ENCODE measurements at places on chromosomes 3 and 15.

GRCh38 chr3:146646261-146646660 is 41.1 kb upstream of the PLSCR5 start:
- no peak for DNase-seq

GRCh38 chr3:128082546-128082945 is 30.3 kb downstream of the SEC61A1 start:
- DNase-seq, result no peak

- no peak for DNase-seq
Observed at GRCh38 chr3:15713364-15713763, 84.4 kb downstream of the ANKRD28 start.

DNA sequence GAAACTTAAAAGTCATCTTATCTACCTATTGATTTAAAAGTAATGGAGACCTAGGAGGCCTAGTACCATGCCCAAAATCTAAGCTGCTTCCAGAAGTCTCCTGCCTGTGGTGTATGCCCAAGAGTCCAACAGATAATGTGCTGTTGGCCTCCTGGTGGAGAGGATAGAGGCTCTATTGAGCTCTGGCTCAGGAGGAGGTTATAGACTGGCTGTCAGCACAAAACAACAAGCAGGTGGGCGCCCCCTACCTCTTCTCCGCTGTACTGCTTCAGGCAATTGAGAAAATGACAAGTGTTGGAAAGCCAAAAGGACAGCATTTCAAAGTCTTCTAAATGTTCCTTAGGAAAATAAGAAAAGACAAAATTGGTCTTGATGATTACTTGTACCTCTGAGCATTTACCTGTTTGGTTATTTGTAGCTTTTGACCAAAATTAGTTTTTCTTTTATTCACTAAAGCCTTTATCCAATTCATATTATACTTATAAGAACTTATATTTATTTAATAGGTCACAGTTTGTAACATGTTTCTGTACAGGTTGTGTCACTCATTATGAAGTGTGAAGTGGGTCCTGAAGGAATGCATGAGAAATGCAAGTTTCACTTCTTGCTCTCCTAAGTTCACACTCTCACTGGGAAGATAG is 17.2 kb upstream of the GNB5 start:
- peak; percentile 83 for DNase-seq

DNA sequence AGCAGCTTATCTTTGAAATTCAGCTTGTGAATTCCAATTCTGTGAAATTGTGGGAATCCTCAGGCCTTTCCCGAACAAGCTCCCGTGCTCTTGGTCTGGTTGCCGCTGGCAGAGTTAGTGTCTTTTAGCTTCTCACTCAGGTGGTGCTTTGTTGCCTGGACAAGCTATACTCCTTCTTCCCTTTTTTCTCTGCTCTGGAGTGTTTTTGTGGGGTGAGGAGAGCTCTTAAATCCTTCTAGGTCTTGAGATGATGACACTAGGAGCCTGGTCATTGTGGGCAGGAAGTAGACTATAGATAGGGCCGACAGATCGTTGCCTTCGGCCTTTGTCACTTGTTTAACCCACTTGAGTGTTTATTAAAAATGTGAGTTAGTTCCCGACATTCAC is 93.8 kb downstream of the SLCO3A1 start:
- DNase-seq, result no peak

- peak; percentile 17 for DNase-seq
Observed at GRCh38 chr3:140953028-140953960, 11.7 kb downstream of the SLC25A36 start.

GRCh38 chr15:46681901-46682300 is 1035.4 kb upstream of the SEMA6D start:
- DNase-seq, result no peak

- DNase-seq, result no peak
Observed at GRCh38 chr15:67361100-67361499, 106.5 kb downstream of the IQCH start.

GRCh38 chr3:141308588-141309218 is 59.6 kb upstream of the ZBTB38 start:
- peak; percentile 51 for DNase-seq

DNA sequence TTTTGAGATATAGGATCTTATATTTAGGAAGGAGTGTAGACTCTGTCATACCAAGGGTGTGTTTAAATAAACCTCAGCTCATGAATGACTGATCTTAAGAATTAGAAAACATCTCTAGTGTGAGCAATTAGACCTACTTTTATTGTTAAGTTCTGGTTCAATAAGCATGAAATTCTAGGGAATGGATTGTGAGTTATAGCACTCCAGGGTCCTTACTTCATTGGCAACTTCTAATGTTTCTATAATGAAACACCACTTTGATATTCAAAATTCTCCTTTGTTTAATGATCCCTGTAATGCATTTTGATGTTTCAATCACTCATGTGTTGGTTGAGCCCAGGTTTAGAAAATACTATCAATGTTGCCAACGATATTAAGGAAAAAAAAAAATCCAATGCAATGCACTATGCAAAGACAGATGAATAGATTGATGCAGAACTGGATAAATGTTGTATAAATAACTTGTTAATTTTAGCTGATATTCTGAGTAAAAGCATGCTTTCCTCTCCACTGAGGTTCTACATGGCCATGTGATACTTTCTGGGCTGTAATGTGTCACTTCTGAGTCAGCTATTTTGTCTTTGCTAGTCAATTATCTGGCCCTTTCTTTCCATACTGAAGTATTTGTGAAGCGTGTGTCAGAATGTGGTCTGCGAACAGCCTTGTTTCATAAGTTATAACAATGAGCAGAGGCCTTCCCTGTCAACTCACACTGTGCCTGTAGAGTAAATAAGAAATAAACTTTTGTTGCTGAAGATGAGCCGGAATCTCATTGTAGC is 1035.9 kb downstream of the PLOD2 start:
- DNase-seq, result peak; percentile 2

GRCh38 chr3:128524374-128525299 is 31.6 kb upstream of the GATA2 start:
- no peak for DNase-seq

DNA sequence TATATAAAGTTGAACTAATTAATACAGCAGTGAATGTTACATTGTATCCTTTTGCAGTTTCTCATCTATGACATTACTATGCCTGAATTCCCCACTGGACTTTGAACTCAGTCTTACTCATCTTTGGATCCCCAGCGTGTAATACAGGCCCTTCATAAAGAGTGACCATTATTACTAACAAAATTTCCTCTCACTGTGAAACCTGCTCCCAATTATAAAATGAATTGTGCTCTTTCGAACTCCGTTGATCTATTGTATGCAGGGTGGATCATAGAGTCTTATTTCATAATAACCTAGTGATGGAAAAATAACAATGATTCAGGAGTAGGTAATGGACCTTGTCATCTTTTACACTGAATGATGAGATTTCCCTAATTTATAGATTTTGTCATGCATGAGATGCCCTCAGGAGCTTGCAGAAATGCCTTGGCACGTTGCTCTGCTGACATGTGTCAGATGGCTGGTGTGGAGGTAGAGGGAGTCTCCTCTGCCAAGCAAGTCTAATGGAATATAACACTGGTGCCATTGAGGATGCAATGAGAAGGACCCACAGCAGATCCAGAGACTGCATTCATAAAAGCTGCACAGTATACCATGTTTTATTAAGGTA is 25.5 kb downstream of the B3GNT5 start:
- no peak for DNase-seq

- DNase-seq, result no peak
Observed at GRCh38 chr3:152243301-152243711, 25.4 kb upstream of the MBNL1 start.

DNA sequence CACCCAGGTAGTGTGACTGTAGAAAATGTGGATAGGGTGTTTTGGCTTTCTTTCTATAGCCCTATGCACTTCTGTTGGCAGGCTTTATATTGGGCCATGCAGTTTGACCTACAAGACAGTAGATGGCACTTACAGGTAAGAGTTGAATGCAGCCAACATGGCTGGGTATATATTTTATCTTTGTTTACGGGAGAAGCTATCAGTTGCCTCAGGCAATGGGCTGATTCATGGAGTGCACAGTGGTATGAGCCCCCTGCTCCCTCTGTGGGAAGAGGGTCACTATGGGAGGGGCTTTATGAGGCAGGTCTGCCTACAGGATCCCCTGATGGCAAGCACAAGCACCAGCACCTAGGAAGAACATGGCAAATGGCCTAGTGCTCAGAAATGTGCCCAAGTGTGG is 301.2 kb upstream of the CDIN1 start:
- no peak for DNase-seq

- no peak for DNase-seq
Observed at GRCh38 chr3:182046166-182046764, 334.5 kb downstream of the SOX2 start.

- DNase-seq, result peak; percentile 80
Observed at GRCh38 chr3:49132437-49133225, at the start of gene LAMB2. LAMB2 (minus strand) TSS chr3:49133050; CDS start chr3:49132867, 183 bp downstream.

DNA sequence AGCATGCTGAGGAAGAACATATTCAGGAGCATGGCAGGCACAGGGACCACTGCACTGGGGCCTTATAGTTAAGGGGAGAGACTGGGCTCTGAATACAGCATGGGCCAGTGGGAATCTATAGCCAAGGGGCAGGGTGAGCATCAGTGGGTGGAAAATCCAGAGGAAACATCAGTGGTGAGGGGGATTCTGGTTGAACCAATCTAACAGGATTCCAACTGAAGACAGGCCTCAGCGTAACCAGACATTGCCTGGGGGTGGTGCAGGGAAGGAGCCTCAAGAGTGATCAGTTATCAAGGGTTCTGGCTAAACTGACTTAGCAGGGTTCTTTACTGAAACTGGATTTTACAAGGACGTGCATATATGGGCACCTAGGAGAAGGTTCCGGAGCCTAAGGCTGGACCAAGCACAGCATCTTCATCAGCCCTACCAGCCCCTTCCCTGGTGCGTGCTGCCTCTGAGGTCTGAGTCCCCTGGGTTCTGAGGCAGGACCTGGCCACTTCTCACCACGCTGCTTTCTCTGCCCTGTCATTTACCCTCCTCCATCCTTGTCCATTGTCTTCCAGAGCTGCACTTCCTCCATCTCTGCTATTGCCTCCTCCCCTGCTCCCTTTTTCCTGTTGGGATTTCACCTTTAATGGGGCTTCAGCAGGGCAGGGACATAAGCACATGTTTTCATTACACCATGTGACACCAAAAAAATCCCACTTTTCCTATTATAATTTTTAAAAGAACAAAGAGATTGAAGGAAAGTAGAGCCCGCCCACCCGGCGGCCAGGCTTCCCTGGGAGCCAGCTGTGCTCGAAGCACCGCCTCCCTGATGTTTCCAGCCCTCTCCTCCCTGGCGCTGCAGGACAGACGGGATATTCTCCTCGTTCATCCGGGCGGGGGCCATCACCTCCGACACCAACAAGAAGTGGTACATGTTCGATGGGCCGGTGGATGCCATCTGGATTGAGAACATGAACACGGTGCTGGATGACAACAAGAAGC is 52.1 kb downstream of the DNAH1 start:
- DNase-seq, result no peak

- DNase-seq, result no peak
Observed at GRCh38 chr15:71089801-71090200, 25.5 kb upstream of the THSD4 start.

DNA sequence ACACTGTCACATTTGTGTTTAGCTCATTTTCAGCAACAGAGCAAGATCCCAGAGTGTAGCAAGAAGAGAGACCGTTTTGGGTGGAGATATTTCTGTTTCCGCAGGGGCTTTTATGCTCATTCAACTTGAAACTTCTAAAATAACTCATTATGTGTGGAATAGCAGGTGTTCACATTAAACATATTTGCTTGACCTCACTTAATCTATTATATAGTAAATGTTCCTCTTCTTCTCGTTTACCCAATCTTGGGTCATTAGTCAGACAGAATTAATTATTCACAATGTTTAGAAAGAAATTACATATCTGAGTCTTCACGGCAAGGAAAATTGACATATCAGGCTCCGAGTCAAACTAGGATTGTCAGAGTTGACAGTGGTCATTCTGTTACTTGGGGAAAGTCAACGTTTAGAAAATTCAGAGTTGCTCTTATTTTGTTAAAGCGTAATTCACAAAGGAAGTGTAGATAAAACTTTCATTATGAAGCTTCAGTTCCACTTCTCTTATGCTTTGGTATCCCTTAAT is 222.9 kb downstream of the TPRG1 start:
- DNase-seq, result no peak

DNA sequence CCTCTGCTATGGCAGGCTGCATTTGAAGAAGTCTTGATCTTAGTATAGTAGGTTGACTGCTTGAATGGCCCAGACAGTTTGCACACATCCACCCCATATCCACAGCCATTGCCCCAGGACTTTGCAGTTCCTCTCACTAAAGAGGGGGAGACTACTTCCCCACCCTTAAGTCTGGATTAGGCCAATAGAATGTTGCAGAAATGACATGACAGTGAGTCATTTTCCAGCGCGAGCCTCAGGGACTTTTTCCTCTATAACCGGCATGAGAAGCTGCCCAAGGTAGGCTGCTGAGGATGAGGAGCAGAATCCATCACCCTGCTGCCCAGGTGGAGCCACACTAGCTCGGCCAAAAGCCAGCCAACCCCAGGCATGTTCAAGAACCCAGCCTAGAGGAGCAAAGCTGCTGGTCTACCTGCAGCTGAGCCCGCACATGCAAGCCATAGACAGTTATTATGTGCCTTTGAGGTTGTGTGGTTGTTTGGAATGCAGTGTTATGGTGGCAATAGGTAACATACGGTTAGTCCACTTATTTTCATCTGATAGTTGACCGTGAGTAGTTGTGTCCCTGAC is 113.9 kb downstream of the TLE3 start:
- no peak for DNase-seq

GRCh38 chr3:170159933-170160332 is 21.6 kb downstream of the PHC3 start:
- no peak for DNase-seq

GRCh38 chr3:124785973-124786372 is 55.7 kb downstream of the UMPS start:
- no peak for DNase-seq

GRCh38 chr15:44427756-44428724 is 611 bp downstream of the CTDSPL2 start:
- peak; percentile 53 for DNase-seq

DNA sequence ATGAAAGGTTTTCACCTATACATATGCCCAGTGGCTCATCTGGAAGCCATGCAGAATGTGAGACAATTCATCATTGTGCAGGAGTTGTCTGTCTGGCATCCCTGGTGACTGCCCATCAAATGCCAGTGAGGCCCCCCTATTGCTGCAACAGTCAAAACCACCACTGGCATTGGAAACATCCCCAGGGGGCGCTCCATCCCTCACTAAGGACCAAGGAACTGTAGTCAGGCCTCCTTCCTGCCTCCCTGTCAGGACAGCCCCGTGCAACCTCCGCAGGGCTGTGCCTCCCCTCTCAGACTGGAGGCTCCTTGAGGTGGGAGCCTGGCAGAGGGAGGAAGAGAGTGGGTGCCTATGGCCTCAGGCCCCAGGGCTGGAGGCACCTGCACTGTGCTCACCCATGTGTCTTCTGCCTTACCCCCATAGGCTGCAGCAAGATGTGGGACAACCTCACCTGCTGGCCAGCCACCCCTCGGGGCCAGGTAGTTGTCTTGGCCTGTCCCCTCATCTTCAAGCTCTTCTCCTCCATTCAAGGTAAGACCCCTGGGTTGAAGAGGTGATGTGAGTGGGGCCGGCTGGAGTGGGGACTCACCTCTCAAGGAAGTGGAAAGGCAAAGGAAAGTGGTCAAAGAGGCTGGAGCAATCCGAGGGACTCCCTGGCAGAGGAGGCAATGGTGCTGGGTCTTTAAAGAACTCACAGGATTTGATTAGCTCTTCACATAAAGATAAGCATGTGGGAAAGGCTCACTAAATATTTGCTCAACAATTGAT is 16.5 kb downstream of the VIPR1 start:
- DNase-seq, result no peak
